ENCODE measurements at places on chromosomes 6 and 20.
A peak's percentile ranks its signal among the peaks of the same experiment; 100 is the strongest.

DNA sequence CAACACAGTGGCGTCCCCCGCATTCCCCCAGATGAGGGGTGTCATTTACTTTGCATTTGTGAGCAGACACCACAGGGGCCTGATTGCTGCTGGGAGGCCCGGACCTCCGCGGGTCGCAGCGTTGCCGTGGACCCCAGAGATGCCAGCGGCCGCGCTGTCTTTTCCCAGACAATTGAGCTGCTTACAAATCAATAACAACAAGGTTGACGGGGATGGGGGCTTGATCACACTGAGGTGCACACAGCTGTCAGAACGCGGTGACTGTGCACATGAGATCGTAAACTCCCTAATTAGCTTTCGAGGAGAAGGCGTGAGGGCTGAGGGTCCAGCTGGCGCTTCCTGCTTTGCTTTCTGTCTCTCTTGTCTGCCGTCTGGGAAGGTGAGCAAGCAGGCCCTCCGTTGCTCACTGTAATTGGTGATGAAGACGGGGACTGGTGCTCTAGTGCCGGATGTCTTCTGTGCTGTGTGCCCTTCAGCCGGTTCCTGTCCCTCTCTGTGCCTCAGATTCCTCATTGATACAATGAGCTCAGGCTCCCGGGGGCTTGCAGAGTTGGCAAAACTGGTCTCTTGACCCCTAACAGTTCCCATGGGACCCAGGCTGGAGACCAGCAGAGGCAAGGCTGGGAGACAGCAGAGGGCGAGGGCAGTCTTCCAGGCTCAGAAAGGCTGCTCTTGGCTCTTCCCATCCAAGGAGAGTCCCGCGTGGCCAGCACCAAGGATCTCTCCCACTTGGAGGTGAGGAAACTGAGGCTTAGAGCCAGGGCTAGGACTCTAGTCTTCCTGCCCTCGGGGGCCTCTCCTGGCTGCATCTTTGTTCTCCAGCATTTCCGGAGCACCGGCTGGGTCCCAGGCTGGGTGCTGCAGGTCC lies 126.0 kb upstream of the PMEPA1 start:
- DNase-seq = no peak

- DNase-seq = peak; percentile 75
Measured at GRCh38 chr20:18276821-18277220, 11.5 kb upstream of the ZNF133 start.

DNA sequence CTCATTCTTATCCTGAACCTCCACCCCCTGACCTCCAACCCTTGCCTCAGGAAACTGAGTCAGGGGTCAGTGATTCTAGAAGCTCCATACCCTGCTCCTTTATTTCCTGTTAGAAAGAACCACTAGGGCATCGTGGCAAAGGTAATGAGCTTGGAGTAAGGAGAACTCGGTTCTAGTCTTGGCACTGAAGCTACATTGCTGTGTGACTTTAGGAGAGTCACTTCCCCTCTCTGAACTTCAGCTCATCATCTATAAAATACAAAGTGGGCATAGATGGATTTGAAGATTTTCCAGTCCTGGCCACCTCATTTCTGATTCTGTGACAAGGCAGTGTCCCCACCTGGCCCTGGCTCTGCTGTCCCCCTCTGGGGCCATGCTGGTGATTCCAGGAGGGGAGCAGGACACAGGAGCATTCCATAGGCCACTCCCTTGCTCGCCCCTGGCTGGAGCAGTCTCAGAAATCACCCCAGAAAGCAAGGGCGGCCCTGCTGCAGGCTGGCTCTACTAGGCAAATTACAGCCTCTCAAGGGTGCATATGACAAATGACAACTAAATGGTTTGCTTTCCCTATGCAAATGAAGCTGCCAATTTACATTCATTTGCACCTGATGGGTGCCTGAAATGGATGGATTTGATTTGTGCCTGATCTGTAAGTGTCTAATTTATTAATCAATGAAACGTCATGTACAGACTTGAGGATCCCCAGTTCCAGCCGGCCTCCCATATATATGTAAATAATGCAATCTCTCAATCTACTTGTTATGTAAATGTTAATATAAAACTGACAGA lies 62.2 kb downstream of the LRFN2 start:
- DNase-seq = no peak

DNA sequence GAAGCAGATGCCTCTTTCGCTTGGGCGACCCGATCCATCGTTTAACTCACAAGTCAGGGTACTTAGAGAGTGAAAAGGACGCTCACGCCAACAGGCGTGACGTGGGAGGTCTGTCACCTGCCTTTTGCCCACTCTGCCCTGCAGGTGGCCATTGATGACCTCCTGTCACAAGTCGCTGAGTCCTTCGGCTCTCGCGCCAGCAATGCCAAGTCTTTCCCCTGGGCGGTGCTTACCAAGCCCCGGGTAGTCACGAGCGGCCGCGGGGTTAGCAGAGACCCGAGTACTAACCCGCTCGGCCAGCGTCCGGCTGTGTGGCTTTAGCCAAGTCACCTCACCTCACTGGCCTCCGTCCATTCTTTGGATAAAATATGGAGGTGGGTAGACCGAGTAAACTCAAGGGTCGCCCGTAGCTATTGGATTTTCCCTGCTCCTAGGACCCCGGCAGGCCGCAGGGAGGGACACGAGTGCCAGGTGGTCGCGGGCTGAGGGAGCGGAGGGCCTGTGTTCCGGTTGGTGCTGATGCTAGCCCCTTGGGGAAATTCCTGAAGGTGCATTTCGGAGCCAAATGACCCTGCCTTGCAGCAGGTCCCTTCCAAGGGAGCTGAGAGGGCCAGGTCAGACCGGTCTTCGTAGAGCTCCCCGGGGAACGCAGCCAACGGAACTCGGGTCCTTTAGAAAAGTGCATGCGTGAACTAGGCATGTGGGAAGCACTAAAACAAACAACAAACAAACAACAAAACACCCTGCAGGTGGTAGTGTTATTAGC lies 668 bp downstream of the PKIB start:
- peak; percentile 4 for DNase-seq

DNA sequence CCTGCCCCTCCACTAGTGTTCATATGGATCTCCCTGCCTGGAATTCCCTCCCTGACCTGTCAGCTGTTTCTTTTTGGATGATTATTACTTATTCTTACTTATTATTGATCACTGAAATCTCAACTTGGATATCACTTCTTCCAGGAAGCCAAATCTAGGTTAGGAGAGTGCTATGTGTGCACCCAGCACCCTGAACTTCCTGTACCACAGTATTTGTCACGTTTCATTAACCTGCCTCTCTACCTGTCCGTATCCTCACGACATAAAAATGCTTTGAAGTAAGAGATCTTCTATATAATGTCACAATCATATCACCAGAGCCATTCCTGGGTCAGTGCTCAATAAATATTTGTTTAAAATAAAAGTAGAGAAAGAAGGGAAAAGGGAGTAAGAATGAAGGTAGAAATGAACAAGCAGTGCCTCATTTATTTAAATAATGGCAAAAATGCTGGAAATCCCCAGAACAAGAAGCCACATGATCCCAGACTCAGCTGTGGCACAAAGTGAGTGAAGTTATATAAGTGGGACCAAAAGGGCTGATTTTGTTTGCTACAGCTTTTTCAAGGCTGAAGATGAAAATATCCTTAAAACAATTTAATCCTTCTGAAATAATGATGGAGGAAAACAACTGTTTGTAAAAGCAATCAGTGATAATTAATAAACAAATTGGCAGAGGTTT lies 88.0 kb upstream of the MANEA start:
- DNase-seq = no peak

GRCh38 chr6:41371461-41371991 lies 36.1 kb downstream of the NCR2 start:
- no peak for DNase-seq

DNA sequence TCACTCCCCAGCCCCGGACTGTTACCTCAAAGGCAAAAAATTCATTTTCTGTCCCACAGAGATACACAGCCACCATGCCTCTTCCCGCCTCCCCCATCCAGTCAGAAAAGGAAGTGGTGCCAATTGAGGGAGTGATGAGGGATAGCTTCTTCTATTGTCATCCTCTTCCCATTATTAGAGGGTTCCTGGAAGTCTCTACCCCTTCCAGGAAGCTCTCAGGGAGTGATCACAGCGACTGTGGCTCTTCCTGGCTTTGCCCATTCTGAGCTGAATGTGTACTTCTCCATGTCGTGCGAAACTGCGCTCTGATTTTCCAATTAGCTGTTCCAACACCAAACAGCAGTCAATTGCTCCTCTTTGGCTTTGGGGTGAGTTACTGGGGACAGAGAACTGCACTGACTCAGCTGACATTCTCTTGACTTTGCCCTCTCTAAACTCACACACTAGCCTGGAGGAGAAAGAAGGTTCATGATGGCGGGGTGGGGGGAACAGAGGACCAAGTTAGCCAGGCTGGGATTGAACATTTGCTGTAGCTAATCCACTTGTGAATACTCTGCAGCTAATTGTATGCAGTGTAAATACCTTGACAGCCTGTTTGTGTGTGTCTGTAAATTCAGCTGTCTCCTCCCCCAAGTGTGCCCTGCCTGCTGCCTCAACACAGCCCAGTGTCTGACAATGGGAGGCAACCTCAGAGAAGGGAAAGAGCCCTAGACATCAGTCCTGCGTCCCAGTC lies 2.4 kb upstream of the MDGA1 start:
- DNase-seq = no peak

- DNase-seq = no peak
Measured at GRCh38 chr20:58547623-58548475, 32.6 kb upstream of the APCDD1L start.

- no peak for DNase-seq
Measured at GRCh38 chr6:13446381-13446780, 41.0 kb downstream of the GFOD1 start.

DNA sequence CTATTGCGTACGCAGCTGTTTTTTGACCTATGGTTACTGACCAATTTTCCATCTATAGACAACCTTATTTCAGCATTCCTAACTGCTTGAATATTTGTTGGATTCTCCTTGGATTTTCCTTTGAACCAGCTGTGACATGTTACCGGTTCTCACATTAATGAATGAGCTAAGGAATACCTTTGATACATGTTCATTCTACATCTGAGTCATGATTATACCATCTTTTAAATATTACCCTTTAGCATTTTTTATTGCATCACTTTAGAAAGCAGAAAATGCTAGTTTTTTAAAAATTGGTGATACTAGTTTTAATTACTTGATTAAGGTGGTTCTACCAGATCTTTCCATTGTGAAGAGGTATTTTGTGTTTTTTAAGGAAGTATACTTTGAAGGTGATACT lies 1.9 kb upstream of the IGF2R start:
- no peak for DNase-seq

DNA sequence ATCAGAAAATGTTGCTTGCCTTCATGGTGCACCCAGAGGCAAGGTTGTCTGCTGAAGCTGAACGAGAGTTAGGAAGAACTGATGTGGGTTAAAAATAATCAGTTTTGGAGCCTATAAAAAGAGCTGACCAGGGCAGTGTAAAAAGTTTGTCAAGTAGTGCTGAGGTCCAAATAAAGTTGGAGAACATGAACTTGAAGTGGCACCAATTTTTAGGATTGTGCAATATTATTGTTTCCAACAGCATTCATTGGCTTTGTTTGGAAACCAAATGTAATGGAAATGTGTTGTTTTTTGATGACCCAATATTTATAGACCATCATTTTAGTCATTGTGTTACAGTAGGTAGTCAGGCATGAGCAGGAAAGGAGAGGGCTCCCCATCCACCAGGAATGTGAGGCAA lies 55.7 kb downstream of the GPR63 start:
- no peak for DNase-seq

GRCh38 chr20:48879612-48880245 lies 41.8 kb upstream of the ARFGEF2 start:
- DNase-seq = no peak

DNA sequence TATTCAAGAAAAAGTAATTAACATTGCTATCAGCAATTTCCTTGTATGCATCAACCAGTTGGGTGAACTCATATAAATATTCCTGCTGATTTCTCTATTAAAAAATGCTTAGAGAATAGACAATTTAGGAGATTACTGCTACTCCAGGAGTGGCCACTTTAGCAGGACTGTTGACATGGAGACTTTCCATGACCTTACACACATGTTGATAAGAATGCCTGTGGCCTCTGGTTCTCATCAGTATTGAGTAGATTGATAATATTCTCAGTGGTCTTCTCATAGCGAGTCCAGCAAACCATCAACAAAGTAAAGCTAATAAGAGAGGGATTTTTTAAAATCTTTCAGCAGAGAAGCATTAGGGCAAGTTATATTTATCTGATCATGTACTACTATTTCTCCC lies 208.4 kb upstream of the MARCKS start:
- no peak for DNase-seq

GRCh38 chr20:22862671-22863230 lies 172.4 kb upstream of the SSTR4 start:
- DNase-seq = no peak

DNA sequence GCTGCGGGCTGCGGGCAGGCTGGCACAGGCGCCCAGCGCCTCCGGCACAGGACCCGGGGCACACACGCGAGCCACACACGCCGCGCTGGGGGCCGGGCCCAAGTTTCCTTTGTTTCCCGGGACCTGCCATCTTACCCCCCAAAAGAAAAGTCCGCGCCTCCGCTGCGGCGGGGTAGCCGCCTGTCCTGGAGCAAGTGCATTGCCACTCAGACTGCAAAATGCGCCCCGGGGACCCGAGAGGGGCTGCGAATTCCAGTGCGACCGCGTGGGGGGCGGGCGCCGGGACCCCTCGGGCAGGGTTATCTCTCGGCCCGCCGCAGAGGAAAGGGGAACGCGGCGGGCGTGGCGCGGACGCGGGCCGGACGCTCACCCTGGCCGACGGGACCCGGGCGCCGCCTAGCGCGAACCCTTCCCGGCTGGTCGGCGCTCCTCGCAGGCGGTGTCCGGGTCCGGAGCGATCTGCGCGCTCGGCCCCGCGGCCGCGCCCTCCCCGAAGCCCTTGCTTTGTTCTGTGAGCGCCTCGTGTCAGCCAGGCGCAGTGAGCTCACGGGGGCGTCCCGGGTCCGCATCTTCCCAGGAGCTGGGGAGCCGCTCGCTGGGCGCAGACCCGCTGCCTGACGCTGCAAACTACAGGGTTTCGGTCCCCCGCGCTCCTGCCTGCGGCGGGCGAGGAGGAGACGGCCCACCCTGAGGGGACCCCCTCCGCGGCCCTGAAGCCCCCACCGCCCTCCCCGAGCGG lies 639 bp upstream of the CD24 start:
- no peak for DNase-seq

DNA sequence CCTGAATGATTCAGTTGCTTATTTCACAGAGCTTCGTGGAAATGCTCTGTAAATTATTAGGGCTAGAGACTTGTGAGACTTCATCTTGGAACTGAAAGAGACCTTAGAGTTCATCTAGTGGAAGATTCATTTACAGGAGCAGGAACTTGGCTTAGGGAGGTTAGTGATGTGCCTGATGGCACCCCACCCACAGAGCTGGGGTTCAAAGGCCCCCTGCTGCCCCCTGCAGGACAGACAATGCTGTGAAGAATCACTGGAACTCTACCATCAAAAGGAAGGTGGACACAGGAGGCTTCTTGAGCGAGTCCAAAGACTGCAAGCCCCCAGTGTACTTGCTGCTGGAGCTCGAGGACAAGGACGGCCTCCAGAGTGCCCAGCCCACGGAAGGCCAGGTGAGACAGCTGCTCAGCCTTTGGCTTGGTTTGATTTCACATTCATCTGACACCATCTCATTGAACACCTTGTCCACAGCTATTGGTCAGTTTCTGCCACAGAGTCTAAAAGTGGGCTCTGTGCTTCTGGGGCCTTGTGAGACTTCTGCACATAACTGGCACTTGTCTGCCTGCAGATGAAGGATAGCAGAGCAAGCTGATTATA lies 25.1 kb downstream of the MYBL2 start:
- peak; percentile 16 for DNase-seq
